ENCODE measurements at places on chromosomes 6 and 20.

DNA sequence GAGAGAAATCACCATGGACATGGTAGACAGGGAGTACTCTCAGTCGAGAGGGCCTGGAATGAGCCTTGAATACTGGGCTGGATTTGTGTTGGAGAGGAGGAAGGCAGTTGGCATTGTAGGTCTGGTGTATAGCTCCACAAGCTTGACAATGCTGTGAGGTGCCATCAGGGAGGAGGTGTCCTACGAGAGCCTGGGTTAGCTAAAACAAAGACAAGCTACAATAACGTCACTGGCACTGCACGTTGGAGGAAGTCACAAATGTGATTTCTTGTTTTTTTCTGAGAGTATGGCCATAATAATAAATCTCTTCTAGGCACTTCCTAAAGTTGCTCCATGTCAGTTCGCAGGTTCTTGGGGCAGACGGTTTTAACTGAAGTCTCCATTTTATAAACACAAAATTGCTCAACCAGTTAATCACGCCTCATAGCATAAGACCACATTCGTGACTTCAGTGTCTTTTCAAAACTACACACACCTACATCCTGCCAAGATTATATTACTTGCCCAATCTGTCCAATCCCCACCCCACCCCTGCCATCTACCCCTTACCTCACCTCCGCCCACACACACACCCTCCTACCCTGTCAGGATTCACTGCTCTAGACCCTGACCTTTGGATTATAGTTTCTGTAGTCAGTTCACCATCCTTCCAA, 4.4 kb upstream of the HLA-DMB start:
- no peak for DNase-seq

- DNase-seq: no peak
Observed at GRCh38 chr6:150269857-150270223, 99.0 kb upstream of the IYD start.

GRCh38 chr6:127952831-127953230, 52.0 kb upstream of the THEMIS start:
- no peak for DNase-seq

- no peak for DNase-seq
Observed at GRCh38 chr20:46111028-46111835, 6.9 kb upstream of the CD40 start.

- DNase-seq: no peak
Observed at GRCh38 chr6:158014505-158015187, 33.0 kb downstream of the SYNJ2 start.

DNA sequence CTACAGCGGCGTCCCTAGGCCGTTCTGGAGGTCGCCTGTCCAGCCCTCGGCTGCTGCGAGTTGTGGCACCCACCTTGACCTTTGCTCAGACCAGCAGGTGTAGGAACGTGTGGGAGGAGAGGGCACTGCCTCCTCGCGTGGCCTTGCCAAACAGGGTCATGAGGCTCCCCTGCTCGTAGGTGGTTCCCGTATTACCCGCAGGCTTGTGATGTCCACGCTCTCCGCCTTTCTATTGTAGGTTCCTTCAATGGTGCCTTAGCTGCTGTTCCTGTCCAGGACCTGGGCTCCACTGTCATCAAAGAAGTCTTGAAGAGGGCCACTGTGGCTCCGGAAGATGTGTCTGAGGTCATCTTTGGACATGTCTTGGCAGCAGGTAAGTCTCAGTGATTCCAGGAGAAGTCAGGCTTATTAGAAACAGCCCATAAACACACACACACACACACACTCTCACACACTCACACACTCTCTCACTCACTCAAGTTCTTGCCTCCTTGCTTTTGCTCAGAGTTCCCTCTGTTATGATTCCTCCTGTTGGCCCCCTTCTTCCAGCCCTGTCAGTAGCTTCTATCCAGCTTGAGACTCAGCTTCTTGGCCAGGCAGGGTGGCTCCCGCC, 942 bp downstream of the ACAT2 start:
- no peak for DNase-seq

- no peak for DNase-seq
Observed at GRCh38 chr6:158574800-158575199, 14.9 kb downstream of the TMEM181 start.

DNA sequence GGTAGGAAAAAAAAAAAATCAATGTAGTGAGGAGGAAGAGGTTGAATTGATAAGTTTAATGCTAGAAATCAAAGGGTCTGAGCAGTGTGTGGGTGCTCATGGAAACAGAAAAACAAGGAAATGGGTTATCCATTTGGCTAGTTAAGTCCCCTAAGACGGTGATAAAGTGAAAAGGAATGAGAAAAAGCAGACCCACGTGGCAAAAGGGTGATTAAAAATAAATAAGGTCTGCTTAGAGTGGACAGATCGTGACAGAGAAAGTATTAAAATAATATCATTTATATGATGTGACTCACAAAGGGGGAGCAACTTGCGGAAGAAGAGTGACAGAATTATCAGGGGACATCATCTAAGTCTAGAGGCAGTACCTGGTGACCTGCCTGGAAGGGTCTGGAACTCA, 251.7 kb upstream of the THEMIS start:
- no peak for DNase-seq
